ENCODE measurements at places on chromosomes 5 and 9. TPM values are rescaled to one million over a fixed set of nuclear protein-coding genes. Genes with fewer than 3 reads are reported as not detected.

DNA sequence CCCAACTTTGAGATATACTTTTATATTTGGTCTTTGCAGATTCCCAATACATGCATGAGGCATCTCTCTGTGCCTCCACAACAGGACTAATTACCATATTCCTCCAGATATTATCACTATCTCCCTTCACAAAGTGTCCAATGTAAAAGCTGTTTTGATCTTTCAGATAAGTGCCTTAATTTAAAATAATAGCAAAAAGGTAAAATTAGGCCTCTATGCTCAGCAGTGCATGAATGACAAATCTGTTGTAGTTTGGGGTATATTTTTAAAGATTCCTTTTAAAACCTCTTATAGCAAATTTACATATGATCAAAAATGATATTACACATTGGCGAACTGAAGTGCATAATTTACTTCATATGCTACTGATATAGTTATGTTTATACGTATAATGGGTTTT, 369.2 kb upstream of the CCNH start:
- no peak for DNase-seq

- DNase-seq, result no peak
Measured at GRCh38 chr5:75640395-75640794, 29.1 kb downstream of the ANKDD1B start.

GRCh38 chr9:100394816-100395215, 32.1 kb upstream of the MSANTD3 start:
- DNase-seq, result no peak

GRCh38 chr9:106757514-106757913, 105.5 kb upstream of the ZNF462 start:
- DNase-seq, result no peak

DNA sequence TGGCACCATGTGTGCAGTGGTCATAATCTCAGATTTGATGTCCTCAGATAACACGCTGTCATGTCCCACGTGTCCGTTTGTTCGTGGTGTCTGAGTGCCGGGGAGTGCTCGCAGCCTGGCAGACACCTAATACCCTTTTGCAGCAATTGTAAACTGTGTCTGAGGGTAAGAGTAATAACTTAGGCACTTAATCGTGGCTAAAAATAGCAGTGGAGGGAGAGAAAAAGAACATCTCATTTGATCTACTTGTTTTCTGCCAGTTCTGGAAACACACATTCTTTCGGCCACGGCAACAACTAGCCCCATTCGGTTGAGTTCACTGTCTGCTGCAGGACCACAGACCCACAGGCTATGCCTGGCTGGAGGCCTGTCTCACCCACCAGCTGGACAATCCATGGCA, 16.5 kb downstream of the ADCY2 start:
- no peak for DNase-seq

- no peak for DNase-seq
Measured at GRCh38 chr5:5558638-5559527, 136.4 kb downstream of the ICE1 start.

DNA sequence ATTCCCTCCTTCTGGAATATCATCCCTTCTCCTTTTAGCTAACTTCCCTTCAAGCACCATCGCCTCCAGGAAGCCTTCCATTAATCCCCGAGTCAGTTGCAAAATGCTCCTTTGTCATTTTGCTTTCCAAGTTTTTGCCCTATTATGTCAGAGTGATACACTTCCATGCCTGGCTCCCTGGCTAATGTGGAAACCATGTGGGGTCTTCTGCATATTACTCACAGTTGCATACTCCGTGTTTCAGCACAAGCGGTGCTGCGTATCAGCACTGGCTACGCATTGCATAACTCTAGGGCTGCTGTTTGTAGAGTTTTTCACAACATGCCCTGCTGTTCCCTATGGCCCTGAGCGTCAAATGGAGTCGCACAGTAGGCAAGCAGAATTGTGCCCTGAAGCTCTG, 1.9 kb downstream of the TEX53 start:
- DNase-seq, result no peak

DNA sequence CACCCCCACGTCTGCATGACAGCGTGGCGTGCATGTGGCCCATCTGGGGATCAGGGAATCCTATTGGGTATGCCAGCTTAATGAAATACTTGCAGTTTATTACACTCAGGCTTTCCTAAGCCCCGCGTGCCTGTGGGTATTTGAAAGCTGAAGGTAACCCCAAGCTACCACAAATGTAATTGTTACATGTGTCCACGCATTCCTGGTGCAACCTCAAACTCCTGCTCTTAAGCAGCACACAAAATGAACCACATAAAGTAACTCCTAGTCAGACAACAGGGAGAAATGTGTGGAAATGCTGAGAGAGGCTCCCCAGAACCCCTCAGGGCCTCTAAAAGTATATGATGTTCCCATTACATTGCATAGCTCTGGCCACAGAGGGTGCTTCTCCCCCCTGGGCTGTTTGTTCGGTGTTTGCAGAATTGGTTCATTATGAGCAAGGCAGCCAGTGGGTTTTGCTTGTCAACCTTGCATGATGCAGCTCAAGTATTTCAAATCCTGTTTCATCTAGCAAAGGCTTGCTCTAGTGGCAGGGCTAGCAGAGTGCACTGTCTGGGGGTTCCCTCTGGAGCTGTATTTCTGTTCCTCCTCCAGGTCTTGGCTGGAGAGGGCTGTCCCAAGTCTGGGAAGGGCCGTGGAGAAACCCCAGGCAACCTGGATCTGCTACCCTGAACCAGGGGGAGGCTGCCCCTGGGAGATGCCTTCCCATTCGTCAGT, 1.8 kb upstream of the DCANP1 start:
- DNase-seq, result no peak

GRCh38 chr9:76654051-76654461, 110.2 kb upstream of the PCA3 start:
- no peak for DNase-seq

- no peak for DNase-seq
Measured at GRCh38 chr5:124527220-124527991, 219.0 kb downstream of the ZNF608 start.

GRCh38 chr5:31786090-31786631, 147.2 kb downstream of the PDZD2 start:
- DNase-seq, result no peak

GRCh38 chr9:5846501-5846921, 13.6 kb upstream of the ERMP1 start:
- DNase-seq, result no peak

DNA sequence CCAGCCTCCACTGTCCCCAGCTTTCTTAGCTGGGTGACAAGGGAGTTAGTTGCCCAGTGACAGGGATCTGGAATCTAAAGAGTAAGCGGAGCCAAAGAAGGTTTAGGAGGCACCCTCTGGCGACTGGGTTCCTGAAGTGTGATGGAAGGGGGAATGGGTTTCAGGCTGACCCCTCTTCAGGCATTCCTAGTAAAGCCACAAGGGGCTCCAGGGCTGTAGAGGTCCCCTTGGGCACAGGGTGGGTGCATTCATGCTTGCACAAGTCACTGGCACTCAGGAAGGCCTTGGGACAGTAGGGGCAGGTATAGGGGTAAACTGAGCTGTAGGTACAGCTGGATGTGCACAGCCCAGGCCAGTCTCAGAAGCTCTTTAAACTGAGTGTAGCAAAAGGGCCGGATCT, 74.2 kb downstream of the CPLANE1 start:
- DNase-seq, result no peak

DNA sequence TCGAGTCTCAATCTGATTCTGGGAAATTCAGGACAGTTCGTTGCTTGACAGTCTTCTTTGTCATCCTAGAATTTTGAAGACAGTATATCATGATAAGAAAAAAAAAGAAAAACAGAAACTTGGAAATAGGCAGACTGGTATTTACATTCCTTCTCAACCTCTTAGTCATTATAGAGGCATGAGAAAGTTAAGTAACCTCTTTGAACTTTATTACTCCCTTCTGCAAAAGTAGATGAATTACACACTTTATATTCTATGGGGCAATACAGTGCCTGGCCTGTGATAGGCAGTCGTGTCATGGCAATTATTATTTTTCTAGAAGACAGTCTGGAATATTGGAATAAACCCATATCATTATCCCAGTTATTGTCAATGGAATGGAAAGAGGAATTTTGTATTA, 828.9 kb downstream of the TLR4 start:
- DNase-seq, result no peak

DNA sequence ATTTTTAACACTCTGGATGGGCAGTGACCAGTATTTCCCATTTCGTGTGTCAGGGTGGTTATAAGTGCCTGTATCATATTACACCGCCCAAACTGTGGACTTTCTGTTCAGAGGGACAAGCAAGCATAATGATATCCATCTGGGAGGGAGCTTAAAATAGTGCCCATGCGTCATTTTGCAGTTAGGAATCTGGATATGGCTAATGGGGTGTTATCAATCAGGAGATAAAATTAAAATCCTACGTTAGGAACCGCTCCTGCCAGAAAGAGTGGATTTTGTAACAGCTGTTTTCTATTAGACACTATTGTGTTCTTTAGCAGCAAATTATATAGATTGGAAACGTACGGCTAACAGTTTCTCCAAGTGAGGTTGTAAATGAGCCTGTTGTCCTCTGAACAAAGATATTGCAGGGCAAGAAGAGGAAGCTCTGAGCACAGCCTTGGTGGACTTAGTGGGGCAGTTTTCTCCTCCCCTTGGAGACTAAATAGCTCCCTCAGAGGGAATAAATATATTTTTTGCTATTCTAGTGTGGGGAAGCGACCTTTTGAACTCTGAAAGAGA, 160.4 kb downstream of the SPATA31D1 start:
- no peak for DNase-seq

DNA sequence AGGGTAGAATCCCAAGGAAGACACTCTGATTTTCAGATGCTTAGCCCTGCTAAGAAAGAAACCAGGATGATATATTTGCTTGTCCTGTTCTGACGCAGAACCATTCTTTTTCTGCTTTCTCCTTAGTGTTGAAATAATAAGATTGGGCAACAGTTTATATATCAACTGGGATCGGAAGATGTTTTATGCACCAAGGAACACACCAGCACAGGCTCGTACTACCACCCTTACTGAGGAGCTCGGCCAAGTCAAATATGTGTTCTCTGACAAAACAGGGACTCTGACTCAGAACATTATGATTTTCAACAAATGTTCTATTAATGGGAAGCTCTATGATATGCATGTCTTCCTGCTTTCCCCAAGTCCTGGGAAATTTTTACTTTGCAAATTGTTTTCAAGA, 19.0 kb upstream of the RUSC2 start:
- DNase-seq, result no peak

DNA sequence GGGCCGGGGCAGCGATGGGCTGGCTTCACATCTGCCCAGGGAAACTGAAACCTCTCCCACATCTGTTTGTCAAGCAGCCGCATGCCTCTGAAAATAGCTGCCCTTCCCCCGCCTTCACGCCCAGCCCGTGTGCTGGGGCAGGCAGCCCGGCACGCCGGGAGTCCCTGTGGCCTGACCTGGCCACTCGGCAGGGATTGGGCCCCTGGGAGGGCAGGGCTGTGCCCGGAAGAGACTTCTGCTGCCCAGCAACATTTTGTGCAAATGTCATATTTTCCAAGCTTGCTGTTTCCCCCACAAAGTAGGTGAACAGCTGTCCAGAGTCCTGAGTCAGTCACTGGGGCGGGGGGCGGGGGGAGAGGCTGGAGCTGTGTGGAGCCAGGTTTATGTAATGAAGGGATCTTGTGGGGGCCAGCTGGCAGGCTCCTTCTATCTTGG, 8.2 kb downstream of the COL27A1 start:
- no peak for DNase-seq

- DNase-seq, result no peak
Measured at GRCh38 chr9:99012957-99013512, 69.3 kb downstream of the COL15A1 start.

DNA sequence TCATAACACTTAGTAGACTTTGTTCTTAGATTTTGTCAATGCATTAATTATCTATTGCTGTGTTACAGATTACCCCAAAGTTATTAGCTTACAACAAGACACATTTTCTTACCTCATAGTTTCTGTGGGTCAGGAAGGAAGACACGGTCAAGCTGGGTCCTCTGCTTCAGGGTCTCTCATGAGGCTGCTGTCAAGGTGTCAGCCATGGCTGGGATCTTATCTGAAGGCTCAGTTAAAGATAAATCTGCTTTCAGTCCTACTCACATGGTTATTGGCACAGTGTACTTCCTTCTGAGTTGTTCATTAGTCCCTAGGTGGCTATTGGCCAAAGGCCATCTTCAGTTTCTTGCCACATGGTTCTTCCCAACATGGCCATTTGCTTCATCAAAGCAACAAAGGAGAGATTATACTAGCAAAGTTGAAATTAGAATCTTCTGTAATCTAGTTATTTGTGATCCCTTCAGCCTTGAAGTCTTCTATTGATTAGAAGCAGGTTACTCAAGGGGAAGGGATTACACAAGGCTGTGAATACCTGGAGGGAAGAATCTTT, 25.2 kb downstream of the TDRD7 start:
- DNase-seq, result no peak

DNA sequence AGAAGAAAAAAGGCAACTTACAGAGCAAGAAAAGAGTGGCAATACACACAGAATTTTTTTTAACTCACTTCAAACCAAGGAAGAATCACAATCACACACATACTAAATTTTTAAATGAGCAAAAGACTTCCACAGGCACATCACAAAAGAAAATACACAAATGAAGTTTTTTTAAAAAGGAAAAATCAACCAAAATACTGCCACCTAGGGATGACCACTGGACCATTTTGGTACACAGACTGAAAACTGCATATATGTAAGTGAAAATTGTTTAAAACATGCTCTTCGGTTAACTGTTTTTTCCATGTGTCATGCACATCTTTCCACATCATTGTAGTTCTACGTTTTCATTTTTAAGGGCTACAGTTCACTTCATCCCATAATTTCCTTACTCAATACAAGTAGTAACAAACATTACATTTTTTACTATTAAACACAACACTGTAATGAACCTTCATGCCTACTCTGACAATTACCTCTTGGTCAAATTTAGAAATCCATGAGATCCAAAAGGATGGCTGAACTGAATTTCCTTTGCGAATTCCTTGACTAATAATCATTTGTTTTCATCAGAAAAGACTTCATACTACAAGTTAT, 79.0 kb downstream of the FBXW11 start:
- DNase-seq, result no peak

DNA sequence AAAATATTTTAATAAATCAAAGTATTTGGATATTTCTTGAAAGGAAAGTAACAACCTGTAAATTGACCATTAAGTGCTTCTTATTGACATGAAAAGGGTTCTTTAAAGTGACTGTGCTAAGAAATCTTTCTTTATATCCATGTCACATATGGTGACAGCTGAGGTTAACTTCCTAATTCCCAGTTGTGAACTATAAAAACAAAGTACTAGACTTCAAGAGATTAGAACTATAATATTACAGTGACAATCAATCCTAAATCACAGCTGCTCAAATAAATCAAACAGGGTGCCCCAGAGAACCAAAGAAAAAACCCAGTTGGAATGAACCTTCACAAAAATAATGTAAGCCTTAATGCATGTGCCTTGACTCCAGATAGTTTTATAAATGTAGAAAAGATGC, 332.6 kb upstream of the PDE4D start:
- DNase-seq, result no peak

The TNC gene
- 0.57 TPM for total RNA-seq

The PCDHB4 gene
- 1.5 TPM for total RNA-seq

The BARHL1 gene
- total RNA-seq, result not detected

The PCDHA10 gene
- total RNA-seq, result 0.11 TPM

The HAVCR1 gene
- not detected for total RNA-seq

The FYB1 gene
- 4.7 TPM for total RNA-seq

The KIAA1191 gene
- 76.0 TPM for total RNA-seq

The CCNJL gene
- total RNA-seq, result 10.2 TPM

All from Right ventricle myocardium inferior (tissue), 1 donor.